GM23338 (cell line): ENCODE measurements at places on chromosomes 16 and 17. TPM values are rescaled to one million over a fixed set of nuclear protein-coding genes. Genes with fewer than 3 reads are reported as not detected.

Gene KRTAP3-1
- not detected in 2 replicates for total RNA-seq

- peaks cover 26% of the 10 kb centered on the region for H3K27me3 ChIP-seq
- H3K4me3 ChIP-seq: peak overlapping the region; percentile 82
- H3K27ac ChIP-seq: no peak overlapping the region
- H3K36me3 ChIP-seq: no peaks in the 10 kb centered on the region
Measured at GRCh38 chr16:3180445-3180878, 7.5 kb upstream of the OR1F1 start.

- H3K27me3 ChIP-seq: no peaks in the 10 kb centered on the region
- no peak overlapping the region for H3K27ac ChIP-seq
- H3K4me3 ChIP-seq: no peak overlapping the region
- DNase-seq: no peak
Measured at GRCh38 chr17:61768405-61768804, 94.9 kb downstream of the BRIP1 start.

DNA sequence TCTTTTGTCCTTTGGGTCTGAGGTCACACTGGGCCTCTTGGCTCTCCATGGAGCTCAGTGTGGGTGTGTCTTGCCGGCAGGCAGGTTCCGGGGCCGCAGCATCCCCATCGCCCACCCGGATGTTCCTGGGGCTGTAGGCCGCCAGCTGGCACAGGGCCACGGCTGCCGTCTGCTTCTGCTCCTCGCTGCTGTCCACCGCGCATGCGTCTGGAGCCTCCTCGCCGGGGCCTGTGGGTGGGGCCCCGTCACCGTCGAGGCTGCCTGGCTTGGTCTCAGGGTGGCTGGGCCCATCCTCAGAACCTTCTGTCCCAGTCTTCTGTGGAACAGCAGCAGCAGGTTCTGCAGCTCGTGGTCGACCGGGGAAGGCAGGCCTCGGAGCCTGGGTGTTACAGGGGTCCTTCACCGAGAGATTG is 9.6 kb downstream of the ZNF750 start:
- H3K27me3 ChIP-seq: no peaks in the 10 kb centered on the region
- peak overlapping the region; percentile 81; the same call in 1 of the 2 replicates for H3K27ac ChIP-seq
- no peaks in the 10 kb centered on the region; the same call in 1 of the 2 replicates for H3K4me1 ChIP-seq
- no peaks in the 10 kb centered on the region for H3K36me3 ChIP-seq
- no peak overlapping the region for H3K4me3 ChIP-seq

GRCh38 chr16:11092788-11093571 is 148.6 kb downstream of the CLEC16A start:
- no peaks in the 10 kb centered on the region for H3K27me3 ChIP-seq
- DNase-seq: no peak
- no peak overlapping the region for H3K27ac ChIP-seq
- no peaks in the 10 kb centered on the region for H3K4me1 ChIP-seq
- H3K36me3 ChIP-seq: no peaks in the 10 kb centered on the region
- no peak overlapping the region for H3K4me3 ChIP-seq

DNA sequence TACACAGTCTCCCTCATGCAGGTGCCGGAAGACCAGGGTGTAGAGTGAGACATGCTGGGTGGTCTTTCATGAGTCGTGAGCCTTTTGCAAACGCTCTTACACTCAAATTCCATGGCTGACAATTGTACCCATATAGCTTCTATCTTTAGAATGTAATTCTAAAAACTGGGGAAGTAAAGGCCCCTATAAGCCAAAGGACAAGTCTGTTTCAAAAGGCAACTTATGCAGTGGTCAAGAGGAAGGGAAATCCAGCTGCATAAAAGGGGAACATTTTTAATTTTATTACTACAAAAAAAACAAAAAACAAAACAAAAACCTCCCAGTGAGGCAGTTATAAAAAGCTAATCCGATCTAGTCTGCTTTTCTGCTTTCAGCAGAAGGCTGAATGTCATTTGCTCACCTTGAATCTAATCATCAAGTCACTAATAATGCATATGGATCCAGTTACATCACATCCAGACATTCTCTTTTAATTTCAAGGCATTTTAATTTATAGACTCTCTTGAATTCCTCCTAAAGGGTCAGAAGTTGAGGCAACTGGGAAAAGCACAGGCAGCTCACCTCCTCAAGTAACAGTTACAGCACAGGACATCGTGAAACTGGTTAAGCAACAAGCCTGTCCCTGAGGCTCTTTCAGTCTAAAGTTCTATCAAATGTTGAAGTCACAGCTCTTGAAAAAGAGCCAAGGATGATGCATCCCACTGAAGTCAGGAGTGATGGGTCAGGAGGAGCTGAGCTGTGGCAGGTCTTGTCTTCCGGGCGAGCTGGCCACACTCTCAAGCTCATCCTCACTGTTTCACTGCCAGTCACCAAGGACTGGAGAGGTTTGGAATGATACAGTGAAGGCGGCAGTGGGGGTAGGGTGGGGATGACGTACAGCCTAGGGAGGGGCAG is 99.7 kb downstream of the VPS53 start:
- H3K27me3 ChIP-seq: no peaks in the 10 kb centered on the region
- DNase-seq: no peak
- no peak overlapping the region for H3K27ac ChIP-seq
- H3K36me3 ChIP-seq: no peaks in the 10 kb centered on the region

DNA sequence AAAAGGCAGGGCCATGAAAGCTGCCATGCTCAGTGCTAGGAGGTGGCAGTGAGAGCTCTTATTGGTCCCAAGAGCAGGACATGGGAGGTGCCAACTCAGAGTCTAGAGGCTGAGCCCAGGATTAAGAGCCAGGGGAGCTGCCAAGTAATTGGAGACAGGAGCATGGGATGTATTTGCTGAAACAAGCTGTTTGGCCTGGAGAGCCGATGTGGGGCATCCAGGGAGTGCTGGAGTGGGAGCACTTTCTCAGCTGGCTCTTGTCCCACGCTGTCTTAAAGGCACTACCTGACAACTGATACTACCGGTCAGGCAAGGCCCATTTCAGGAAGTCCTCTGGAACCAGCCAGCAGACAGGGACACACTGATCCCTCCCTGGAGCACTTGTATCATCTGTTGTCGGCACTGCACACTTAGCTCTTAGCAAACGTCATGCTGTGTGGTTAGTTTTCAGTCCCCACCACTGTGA is 19.3 kb downstream of the ANKFN1 start:
- H3K4me1 ChIP-seq: peaks cover 6% of the 10 kb centered on the region; the same call in 1 of the 2 replicates
- H3K36me3 ChIP-seq: no peaks in the 10 kb centered on the region
- H3K4me3 ChIP-seq: no peak overlapping the region
- H3K27me3 ChIP-seq: no peaks in the 10 kb centered on the region
- no peak overlapping the region for H3K27ac ChIP-seq
- DNase-seq: no peak

DNA sequence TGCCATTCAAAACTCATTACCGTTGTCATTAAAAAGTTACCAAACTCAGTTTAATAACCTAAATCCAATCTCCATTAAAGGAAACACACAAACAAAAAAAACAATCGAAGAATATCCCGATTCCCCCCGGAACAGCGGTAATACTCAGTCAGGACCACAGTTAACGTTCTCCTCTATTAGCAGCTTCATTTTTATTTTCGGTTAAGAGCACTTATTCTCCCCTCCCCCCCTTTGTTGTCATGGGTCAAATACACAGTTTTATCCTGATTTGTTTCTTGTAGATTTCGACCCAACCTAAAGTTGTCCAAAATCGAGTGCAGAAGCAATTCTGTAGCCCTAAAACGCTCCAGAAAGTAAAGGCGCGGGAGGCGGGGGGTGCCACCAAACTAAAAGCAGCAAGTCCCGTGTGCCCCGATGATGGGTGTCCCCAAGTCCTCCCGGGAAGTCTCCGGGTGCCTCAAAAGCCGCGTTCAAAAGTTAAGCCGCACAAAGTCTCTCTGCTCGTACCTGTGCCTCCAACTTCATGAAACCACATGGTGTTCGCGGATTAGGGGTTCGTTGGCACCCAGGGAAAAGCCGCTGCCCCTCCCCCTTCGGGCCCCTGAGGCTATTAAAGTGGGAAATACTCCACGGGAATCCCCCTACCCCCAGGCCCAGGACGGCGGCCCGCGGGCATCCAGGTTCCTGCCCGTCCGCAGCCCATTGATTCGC is 996 bp downstream of the SUMO2 start:
- peak overlapping the region; percentile 96 for H3K27ac ChIP-seq
- H3K4me3 ChIP-seq: peak overlapping the region; percentile 85
- DNase-seq: peak; percentile 39
- 0 out of 2 replicates have a peak, but pooled peaks cover 13% of the 10 kb centered on the region for H3K4me1 ChIP-seq
- H3K27me3 ChIP-seq: no peaks in the 10 kb centered on the region
